ENCODE measurements at places on chromosomes 6 and 20. TPM values are rescaled to one million over a fixed set of nuclear protein-coding genes. Genes with fewer than 3 reads are reported as not detected.

GRCh38 chr6:44590471-44590870 is 203.0 kb downstream of the CDC5L start:
- H3K27ac ChIP-seq, result no peak overlapping the region
- no peak for DNase-seq
- H3K36me3 ChIP-seq, result no peaks in the 10 kb centered on the region
- H3K4me1 ChIP-seq, result no peaks in the 10 kb centered on the region
- H3K4me3 ChIP-seq, result no peak overlapping the region

DNA sequence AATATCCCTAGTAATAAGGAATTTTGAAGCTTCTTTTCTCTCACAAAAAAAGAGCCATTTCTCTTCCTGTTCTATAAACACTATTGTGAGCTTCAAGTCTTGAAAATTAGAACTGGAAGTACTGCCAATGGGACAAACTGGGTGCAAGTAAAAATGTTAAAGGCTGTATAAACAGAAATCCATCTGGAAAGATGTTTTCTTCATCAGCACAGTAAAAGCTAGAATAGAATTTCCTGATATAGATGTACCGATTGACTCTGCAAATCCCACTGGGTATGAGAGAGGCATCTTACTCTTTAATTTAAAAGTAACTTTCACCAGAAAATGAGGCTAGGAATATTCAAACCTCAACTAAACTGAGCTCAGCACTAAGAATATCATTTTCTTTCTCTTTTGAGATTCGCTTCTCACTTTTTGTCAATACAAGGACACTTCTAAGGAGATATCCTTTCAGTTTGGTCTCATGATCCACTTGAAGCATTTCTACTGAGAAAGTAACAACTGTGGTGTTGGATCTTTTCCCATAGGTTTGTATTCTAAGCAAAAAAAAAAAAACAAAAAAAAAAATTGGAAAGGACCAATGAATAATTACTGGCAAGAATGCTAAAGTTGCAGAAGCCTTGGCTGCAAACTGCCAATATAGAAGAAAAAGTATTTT is 169.0 kb upstream of the PRDM1 start:
- H3K4me3 ChIP-seq, result no peak overlapping the region
- H3K27me3 ChIP-seq, result no peaks in the 10 kb centered on the region
- peak overlapping the region; percentile 36 for H3K27ac ChIP-seq

GRCh38 chr6:38450717-38451116 is 189.0 kb downstream of the BTBD9 start:
- no peak overlapping the region for H3K4me3 ChIP-seq
- no peak for DNase-seq
- H3K36me3 ChIP-seq, result no peaks in the 10 kb centered on the region
- H3K4me1 ChIP-seq, result no peaks in the 10 kb centered on the region
- H3K27ac ChIP-seq, result no peak overlapping the region
- no peaks in the 10 kb centered on the region for H3K27me3 ChIP-seq

- no peak overlapping the region for H3K4me3 ChIP-seq
- H3K36me3 ChIP-seq, result no peaks in the 10 kb centered on the region
- no peak for DNase-seq
- H3K4me1 ChIP-seq, result no peaks in the 10 kb centered on the region
- no peaks in the 10 kb centered on the region for H3K27me3 ChIP-seq
Measured at GRCh38 chr20:44537993-44538392, 16.1 kb upstream of the SERINC3 start.

DNA sequence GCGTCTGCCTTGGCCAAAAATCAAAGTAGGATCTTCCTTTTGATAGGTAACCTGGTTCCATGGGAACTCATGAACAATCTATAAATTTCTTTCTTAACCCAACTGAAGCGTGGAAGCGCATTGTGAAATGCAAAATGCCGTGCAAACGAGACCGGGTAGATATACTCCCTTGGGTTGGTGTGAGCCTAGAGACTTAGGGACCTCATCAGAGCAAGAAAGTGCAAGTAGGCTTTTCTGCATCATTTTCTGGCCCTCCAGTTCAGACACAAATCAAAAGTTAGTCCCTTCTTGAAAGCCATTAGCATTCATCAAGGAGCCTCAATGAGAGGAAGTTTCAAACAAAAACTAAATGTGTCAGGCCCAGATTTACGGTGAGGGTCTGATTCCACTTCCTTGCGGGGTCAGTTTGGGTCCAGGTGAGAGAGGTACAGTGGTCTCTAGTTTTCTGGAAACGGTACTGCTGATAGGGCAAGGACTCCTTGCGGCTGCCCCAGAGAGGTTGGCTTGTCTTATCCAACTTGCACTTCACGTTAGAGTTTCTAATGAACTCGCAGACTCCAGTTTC is 5.3 kb upstream of the ZNF184 start:
- peaks cover 20% of the 10 kb centered on the region for H3K4me1 ChIP-seq
- H3K27me3 ChIP-seq, result no peaks in the 10 kb centered on the region

GRCh38 chr20:49400904-49401303 is 81.6 kb downstream of the KCNB1 start:
- DNase-seq, result no peak
- no peaks in the 10 kb centered on the region for H3K4me1 ChIP-seq
- H3K4me3 ChIP-seq, result no peak overlapping the region
- peak overlapping the region; percentile 80 for H3K27ac ChIP-seq
- no peaks in the 10 kb centered on the region for H3K27me3 ChIP-seq

DNA sequence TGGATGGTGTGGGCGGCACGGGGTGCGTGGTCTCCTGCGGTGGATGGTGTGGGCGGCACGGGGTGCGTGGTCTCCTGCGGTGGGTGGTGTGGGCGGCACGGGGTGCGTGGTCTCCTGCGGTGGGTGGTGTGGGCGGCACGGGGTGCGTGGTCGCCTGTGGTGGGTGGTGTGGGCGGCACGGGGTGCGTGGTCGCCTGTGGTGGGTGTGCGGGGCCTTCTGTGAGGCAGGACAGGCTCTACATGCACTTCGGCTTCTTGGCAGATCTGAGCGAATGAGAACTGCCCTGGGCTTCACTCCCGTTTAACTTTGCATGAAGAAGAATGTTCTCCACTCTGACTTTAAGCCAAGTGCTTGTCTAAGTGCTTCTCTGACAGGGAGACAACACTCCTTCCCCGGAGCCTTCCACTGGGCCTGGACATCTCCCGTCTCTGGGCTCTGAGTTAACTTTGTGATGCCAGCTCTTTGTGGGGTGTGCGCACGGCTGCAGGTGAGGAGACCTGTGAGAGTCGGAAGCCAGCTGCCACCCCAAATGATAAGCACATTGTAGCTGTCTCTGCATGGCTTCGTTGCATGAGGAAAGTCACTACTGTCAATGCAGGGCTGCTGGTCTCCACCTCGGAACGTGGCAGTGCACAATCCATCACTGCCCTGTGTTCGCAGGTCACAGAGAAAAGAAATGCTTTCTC is 244.8 kb downstream of the DLL1 start:
- peak; percentile 69 for DNase-seq
- no peaks in the 10 kb centered on the region for H3K27me3 ChIP-seq
- H3K27ac ChIP-seq, result peak overlapping the region; percentile 43
- no peaks in the 10 kb centered on the region for H3K36me3 ChIP-seq

DNA sequence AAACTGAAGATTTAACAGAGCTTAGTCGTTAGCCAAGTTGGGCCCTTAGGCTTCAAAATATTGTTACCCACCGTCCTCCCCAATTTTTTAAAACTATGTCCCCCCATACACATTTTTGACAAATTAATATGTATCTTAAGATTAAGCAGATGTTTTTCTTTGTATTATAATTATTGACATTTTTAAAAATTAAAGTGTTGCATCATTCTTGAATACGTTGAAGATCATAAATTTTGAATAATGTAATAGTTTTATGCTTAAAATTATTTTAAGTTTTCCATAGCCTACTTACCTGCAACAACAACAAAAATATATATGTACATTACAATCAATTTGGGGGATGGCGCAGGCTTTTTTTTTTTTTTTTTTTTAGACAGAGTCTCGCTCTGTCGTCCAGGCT is 8.2 kb upstream of the PRSS16 start:
- no peak overlapping the region for H3K4me3 ChIP-seq
- no peak for DNase-seq
- peaks cover 100% of the 10 kb centered on the region for H3K27me3 ChIP-seq
- H3K36me3 ChIP-seq, result no peaks in the 10 kb centered on the region

DNA sequence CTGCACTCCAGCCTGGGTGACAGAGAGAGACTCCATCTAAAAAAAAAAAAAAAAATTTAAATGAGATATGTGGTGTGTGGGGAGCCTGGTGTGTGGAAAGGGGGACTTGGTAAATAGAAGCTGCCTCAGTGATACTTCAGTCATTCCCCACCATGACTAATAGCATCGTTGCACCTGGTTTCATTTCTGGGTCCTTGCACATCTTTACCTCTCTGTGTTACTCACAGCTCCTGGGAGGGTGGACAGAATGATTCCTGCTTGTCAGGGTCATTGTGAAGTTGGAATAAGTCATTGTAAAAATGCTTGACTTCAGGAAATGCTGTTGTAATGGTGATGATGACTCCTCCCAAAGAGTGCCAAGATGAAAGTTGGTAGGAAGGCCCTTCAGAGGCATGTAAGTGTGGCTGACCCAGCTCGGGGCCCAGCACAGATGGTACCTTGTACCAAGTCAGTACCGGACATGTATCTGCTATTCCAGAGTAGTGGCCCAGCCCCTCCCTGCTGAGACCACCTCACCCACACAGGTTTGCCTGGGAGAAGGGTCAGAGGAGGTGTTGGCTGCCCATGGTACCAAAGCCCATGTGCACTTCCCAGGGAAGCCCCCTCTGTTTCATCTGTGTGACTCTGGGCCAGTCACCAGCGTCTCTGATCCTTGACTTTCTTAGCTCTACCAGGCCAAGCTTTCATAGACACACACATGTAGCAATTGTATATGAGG is 48.4 kb downstream of the PLAGL2 start:
- DNase-seq, result no peak
- no peak overlapping the region for H3K27ac ChIP-seq
- H3K36me3 ChIP-seq, result peaks cover 91% of the 10 kb centered on the region
- H3K4me1 ChIP-seq, result peaks cover 16% of the 10 kb centered on the region
- no peak overlapping the region for H3K4me3 ChIP-seq

GRCh38 chr20:2394411-2395055 is 13.8 kb downstream of the TGM6 start:
- no peak overlapping the region for H3K27ac ChIP-seq
- no peaks in the 10 kb centered on the region for H3K4me1 ChIP-seq
- no peak for DNase-seq
- no peaks in the 10 kb centered on the region for H3K27me3 ChIP-seq
- no peaks in the 10 kb centered on the region for H3K36me3 ChIP-seq

Gene LTB
- total RNA-seq, result 4.8 TPM

DNA sequence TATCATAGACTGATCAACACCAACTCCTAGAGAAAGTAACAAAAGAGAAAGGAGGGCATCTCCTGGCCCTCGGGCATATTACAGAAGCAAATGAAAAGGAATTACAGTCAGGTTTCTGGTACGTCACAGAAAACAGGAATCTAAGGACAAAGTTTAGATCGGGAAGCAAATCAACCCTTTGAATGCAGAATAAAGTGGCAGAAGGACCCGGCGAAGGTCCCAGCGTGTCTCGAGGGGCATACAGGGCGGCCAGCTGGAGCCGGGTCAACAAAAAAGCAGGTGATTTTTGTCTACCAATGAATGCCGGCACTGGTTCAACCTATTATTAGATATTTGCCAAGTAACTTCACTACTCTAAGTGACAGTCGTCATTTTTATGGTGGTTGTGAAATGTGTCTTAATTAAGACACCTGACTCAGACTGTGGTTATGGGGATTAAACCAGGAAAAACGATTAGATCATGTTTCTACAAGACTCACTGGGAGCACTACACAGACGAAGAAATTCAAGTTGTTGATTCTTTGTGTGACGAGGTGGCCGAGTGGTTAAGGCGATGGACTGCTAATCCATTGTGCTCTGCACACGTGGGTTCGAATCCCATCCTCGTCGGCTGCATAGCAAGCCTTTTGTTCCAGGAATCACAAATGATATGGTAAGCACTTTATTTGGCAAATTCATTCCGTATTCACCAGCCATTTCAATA is 12.4 kb upstream of the ZSCAN9 start:
- H3K4me3 ChIP-seq, result peak overlapping the region; percentile 7
- peak; percentile 70 for DNase-seq
- H3K4me1 ChIP-seq, result peaks cover 6% of the 10 kb centered on the region
- no peaks in the 10 kb centered on the region for H3K36me3 ChIP-seq
- no peak overlapping the region for H3K27ac ChIP-seq
- H3K27me3 ChIP-seq, result peaks cover 7% of the 10 kb centered on the region

GRCh38 chr6:69427882-69428281 is 368.9 kb downstream of the LMBRD1 start:
- DNase-seq, result no peak
- no peak overlapping the region for H3K4me3 ChIP-seq
- no peaks in the 10 kb centered on the region for H3K4me1 ChIP-seq
- no peaks in the 10 kb centered on the region for H3K36me3 ChIP-seq
- H3K27me3 ChIP-seq, result no peaks in the 10 kb centered on the region

Gene RFX6
- 1.3 TPM for total RNA-seq

Gene ZGPAT
- total RNA-seq, result 49.6 TPM

DNA sequence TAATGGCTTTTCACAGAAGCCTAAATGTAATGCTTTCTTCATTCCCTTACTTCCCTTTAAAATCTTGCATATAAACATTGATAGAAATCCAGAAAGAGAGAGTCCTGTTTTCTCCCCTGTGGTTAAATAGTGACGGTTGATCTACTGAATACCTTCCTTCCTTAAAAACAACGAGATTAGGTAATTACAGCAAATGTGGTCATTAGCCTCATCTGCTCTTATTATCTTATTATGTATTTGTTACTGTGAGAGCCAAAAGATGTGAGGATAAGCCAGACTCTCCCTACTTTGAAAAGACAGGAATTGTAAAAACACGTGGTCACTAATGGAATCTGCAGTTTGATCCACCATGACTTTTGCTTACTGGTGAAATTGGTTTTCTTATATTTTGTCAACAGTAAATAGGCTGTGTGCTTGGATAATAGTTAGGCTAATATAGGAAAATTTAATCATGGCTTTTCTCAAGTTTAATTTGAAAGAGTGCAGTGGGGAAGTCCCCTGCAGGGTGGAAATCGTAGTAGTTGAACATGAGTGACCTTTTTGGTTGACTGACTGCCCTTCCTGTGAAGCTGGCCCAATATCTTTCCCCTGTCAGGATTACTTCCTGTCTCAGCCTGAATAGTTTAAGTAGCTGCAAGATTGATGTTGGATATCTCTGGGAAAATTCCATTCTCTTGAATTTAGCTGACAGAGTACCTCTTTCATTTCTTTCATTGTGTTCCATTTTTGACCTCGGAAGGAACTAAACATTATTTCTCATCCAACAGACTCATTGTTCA is 62.8 kb downstream of the JARID2 start:
- no peaks in the 10 kb centered on the region for H3K27me3 ChIP-seq
- H3K4me1 ChIP-seq, result peaks cover 19% of the 10 kb centered on the region
- H3K36me3 ChIP-seq, result no peaks in the 10 kb centered on the region
- DNase-seq, result no peak
- no peak overlapping the region for H3K4me3 ChIP-seq

Gene SYNE1
- total RNA-seq, result 167 TPM

- no peaks in the 10 kb centered on the region for H3K27me3 ChIP-seq
- no peak for DNase-seq
- H3K4me3 ChIP-seq, result no peak overlapping the region
- H3K36me3 ChIP-seq, result peaks cover 28% of the 10 kb centered on the region
- H3K27ac ChIP-seq, result no peak overlapping the region
- no peaks in the 10 kb centered on the region for H3K4me1 ChIP-seq
Measured at GRCh38 chr20:51418137-51418529, 124.4 kb downstream of the NFATC2 start.

Measured in stomach (tissue), 19 donors.